ENCODE measurements at places on chromosomes 12 and 14.

DNA sequence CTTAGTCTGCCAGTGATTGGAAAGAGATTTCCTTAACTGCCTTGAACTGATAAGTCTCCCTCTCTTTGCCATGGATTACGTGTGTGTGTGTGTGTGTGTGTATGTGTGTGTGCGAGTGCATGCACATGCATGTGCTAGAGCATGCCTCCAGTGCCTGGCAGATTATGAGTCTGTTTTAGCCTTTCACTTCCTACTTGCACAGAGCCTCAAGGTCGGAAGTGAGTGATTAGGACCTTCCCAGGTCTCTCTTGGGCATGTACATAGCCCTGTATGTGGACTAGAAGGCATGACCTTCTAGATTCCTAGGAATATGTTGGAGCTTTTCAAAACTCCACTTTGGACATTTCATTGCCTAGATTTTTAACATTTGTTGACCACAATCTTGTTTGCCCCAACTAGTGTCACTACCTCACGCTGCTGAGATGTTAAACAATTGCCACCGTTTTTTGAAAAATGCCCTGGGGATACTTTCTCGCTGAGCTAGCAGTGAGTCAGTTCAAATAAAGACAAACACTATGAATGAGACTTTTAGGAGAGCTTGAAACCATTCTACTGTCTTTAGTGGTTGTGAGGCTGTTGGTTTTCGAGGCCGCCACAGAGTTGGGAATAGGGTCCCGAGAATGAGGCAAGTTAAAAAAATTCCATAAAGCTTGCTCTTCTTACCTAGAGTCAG is 28.2 kb downstream of the KIAA0586 start:
- peak; percentile 87 for DNase-seq

DNA sequence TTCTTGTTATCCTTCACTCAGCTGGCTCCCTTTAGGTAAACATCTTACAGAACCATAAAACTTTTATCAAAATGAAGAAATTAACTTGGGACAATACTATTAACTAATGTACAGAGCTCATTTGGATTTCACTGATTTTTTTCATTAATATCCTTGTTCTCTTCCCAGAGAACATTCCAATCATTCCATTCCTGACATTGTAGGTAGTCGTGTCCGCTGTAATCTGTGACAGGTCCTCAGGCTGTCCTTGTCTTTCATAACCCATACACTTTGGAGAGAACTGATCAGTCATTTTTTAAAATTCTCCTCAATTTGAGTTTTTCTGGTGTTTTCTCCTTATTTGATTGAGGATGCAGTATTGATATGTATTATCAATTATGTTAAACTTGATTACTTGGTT is 916.8 kb downstream of the GALC start:
- DNase-seq, result no peak

DNA sequence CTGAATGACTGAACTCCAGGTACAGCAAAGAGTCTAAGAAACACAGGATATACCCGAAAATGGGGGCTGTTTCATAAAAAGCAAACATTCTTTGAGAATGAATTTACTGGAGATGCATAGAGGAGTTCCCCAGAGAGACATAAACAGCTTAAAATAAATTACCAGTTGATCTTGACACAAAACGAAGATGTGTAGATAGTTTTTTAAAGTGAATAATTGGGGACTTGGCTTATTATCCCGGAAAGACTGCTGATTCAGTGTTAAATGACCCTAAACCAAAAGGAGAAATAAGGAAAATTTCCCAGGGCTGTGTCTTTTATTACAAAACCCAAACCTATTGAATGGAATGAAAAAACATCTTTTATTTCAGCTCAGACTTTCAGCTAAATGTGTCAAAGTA is 1052.8 kb upstream of the TMEM132C start:
- DNase-seq, result no peak

GRCh38 chr12:65740873-65741600 is 83.2 kb upstream of the HMGA2 start:
- peak; percentile 85 for DNase-seq

- DNase-seq, result no peak
These were observed 8.3 kb upstream of the ZNF641 start for GRCh38 chr12:48358937-48359513.

DNA sequence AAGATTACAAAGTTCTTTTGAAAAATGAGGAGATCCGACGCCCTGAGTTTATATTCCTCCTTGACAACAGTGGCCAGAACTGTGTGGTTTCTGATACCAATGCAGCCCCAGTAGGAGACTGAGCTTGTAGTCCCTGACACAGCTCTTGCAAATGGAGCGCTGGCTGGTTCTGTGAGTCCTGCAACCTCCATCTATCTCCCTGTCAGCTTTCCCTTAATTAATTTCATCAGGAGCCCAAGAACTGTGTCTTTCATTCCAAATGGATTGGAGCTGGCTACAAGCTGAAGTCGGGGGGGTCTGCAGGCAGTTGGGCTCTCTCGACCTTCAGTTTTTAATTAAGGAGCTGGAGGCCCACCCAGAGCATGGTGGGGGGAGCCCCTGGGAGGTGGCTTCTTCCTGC is 160.6 kb downstream of the ADGRD1 start:
- DNase-seq, result no peak

GRCh38 chr14:69554500-69554899 is 20.2 kb downstream of the CCDC177 start:
- DNase-seq, result no peak

GRCh38 chr12:49890096-49890461 is 13.6 kb downstream of the FAIM2 start:
- no peak for DNase-seq

Data from ELR (cell line).